ENCODE measurements at places on chromosomes 16 and 17.

DNA sequence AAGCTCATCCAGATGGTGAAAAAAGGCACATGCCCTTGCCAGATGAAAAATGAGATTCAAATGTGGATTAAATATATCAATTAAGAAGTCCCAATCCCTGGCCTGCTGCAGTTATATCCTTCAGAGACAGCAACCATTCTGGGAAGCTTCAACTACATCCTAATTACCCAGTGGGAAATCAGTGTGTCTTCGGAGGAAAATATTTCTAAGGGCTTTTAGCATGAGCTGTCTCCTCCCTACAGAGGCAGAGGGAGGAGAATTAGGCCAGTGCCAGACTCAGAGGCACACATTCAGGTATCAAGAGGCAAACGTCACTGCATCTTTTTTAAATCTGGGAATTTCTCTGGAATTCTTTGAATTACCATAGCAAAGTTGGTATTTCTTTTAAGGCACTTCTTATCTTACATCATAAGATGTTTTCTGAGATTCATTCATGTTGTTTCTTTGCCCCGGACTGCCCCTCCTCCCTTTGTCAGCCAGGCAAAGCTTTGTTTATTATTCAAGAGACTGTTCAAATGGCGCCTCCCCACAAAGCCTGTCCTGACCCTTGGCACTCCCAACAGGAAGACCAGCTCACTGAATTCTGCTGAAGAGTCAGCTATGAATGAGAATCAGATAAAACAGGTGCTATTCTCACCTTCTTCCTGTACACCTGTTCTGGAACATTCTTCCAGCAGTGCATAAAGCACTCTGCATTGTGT, 38.3 kb upstream of the SMPD3 start:
- no peak for DNase-seq

DNA sequence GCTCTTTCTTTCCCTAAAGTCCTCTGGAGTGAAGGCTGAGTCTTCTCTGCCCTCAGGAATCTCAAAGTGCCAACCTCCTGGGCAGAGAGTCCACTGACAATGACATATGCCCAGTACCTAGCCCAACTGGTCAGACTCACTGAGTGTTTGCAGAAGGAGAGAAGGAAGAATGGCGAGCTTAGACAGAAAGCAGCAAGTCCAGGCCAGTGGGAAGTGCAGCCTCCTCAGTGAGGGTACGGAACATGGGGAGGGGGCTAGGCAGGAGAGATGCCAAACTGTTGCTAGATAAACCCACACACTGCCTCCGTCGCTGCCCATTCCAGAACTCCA, 678 bp downstream of the EXOC7 start:
- DNase-seq = no peak

GRCh38 chr17:73261617-73261951, at the start of gene CPSF4L:
Gene CPSF4L (minus strand): TSS chr17:73261880. CDS start chr17:73261818, 62 bp downstream.
- no peak for DNase-seq

DNA sequence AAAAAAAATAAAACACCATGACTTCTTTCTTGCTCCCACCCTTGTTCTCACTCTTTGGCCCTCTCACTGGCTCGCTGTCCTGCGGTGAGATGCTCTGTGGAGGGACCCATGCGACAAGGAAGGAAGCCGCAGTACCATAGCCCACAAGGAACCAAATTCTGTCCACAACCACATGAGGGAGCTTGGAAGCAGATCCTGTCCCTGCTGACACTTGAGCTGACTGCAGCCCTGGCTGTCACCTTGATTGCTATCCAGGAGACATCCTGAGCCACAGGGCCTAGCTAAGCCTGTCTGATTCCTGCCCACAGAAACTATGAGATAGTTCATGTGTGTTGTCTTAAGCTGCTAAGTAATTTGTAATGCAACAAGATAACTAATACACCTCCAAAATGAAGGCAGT, 4.8 kb upstream of the MT2A start:
- DNase-seq = no peak

- no peak for DNase-seq
These were observed 43.8 kb downstream of the TANGO6 start for GRCh38 chr16:68887107-68887506.

- no peak for DNase-seq
These were observed 66.5 kb downstream of the MGAT5B start for GRCh38 chr17:76934561-76935320.

DNA sequence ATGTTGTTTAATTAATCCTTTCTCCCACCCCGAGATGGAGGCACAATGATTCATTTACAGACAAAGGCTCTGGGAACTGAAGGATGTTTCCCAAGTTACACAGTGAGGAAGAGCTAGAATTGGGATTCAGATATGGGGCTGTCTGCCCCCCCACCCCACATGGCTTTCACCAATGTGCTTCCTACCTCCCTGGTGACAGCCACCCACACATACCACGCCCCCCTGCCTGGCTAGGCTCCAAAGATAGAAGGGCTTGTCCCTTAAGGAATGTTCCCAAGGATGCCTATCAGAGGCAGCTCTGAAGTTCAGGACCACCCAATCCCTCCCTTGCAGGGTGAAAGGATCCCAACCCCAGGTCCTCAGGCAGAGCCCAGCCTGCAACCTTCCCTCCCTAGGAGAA, 32.9 kb downstream of the CFAP20 start:
- no peak for DNase-seq

DNA sequence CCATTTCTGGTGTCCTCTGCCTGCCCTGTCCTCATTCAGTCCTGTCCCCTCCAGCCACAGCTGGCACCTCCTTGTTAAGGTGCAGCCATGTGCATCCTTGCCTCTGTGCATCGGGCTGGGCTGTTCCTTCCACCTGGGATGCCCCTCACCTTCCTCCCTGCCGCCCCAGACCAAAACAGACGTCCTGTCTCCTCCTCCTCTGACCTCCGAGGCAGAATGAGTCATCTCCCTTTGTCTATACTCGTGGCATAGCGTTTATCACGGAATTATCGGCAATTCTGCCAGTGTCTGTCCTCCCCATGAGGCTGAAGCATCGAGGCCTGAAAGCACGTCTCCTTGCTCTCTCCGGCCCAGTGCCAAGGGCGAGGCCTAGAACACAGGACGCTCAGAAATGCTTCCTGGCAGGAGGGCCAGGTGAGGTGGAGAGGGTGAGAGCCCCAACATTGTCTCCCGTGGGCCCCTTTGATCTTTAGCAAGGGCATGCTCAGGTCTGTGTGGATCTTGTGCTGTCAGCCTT, 4.6 kb downstream of the RAI1 start:
- DNase-seq = no peak

- peak; percentile 2 for DNase-seq
These were observed 648.5 kb upstream of the RBFOX1 start for GRCh38 chr16:6684076-6684673.
